ENCODE measurements at places on chromosomes 7 and 10.

DNA sequence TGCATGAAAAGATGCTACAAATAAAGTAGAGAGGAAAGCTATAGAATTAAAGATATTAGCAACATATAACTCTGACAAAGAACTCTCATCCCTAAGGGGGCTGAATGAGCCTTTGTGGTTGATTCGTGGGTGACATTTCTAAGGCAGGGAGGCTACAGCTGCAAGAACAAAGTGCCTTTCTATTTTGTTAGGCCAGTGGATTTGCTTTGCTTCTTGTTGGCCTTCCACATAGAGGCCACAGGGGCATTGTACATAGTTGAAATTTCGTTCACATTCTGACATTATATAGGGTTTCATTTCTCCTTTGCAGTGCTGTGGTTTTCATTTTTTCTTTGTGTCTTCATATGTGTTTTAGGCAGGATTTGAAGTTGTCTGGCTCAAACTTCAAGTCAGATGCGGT, 819.2 kb upstream of the C7orf33 start:
- DNase-seq: no peak

- no peak for DNase-seq
Measured at GRCh38 chr7:116395141-116395791, 104.3 kb upstream of the CAV2 start.

GRCh38 chr7:98285157-98286092, 3.9 kb downstream of the BRI3 start:
- DNase-seq: no peak

DNA sequence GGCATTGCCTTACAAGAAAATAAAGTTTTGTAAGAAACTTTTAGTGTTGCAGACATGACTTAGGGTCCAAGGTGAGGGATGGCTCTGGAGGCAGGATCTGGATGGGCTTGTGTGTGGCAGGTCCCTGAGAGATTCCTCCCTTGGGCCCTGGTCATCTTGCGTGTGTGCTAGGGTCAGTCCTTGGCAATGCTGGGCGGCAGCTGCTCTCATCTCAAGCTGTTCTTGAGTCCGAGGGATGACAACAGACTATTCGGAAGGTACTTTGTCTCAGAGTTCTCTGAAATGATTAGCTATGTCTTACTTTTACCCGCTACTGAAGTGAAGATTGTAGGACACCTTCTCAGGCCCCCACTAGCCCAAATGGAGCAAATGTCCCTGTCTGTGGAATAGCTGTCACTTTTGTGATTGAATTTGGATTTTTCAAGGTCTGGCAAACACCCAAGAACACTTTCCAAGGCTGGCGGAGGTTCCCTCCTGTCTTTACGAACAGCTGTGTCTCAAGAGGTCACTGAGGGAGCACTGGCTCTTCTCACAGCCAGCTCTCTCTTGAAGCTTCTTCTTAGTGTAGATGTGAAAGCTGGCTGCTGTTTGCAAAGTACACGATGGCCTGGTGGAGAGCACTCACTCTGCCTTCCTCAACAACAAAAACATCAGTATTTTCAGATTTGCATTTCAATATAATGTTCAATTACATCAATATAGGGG, 253.6 kb downstream of the STK31 start:
- no peak for DNase-seq
